CD4-positive, alpha-beta T cell treated with Interleukin-1 beta for 1 hour (primary cell): ENCODE measurements at places on chromosomes 5 and 9.
A peak's percentile ranks its signal among the peaks of the same experiment; 100 is the strongest.

DNA sequence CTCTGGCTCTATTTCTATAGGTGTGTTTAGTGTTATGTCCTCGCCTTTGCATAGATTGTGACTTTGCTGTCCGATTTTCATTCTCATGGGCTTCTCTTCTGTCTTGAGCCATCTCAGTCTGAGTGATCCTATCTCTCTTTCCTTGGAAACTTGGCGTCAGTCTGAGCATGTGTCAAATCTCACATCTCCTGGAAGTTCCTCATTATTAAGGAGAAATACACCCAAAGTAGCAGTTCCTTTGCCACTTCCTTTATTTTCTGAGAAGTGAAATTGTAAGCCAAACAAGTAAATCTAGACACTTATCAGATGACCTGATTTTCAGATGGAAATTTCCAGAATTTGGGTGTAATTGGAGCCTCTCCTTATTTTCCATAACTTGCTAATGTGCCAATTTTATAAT, 126.9 kb upstream of the ANKH start:
- DNase-seq: no peak

DNA sequence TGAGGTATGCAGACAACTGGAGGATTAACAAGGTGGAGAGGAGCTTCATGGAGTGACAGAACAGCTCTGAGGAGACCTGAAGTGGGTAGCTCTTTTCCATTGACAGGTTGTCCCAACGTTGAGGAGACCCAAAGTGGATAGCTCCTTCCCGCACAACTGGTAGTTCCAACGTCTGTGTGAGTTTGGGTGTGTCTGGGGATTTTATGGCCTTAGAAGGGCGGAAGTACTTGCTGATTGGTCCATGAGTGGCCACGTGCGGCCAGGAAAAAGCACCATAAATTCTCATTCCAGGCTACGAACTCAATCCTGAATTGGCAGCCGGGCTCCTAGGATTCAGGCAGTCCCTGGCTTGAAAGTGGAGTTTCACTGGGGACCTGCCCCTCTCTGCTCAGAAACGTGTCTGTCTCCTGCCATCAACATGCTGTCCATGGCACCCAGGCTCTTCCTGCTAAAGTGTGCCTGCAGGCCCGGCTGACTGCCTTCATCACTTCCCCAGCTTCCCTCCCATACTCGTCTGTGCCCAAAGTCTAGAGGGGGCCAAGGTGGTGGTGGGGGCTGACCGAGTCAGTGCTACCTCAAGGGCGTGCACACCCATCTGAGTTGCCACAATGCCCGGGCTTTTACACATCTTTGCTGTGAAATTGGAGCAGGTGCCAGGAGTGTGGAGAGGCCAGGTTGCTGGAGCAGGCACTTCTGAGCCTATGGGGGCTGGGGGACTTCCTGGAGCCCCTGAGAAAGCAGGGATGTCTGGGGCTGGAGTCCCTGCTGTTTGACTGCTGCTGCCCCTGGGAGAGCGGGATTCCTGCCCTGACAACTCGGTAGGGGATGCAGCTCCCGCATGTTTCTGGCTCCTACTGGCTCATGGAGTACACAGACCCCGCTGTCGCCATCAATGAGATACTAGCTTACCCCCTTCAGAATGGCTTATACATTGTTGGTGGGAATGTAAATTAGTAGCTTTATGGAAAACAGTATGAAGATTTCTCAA, 2034.6 kb upstream of the ACO1 start:
- DNase-seq: no peak

DNA sequence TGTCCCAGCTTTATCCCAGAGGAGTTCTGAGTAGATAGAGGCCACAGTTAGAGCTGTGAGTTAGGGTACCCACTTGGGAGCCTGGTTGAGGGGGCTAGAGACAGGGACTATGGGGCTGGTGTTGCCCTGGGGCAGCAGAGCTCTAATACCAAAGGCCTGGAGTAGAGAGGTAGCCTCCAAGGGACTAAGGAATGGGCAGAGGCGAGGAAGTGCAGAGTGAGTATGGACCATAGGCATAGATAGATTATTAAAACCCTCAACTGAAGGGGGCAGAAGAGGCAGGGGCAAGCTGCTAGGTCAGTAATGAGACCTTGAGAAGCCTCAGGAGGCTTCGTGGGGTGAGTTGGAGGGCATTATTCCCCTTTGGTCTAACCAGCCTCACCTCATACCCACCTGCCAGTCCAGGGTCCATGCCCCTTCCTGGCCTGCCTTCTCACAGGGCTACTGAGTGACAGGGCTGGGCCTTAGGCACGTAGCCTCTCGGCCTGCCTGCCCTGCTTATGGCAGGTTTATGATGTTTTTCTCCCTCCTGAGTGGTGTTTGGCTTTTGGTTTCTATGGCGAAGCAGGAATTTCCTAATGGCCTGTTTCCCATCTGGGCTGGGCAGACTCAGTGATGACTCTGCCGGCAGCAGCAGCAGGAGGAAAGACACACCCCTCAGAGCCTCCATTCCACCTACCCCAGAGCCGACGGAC, 8.0 kb downstream of the PDLIM4 start:
- no peak for DNase-seq

GRCh38 chr9:7088611-7089010, 330.8 kb downstream of the KDM4C start:
- DNase-seq: no peak

DNA sequence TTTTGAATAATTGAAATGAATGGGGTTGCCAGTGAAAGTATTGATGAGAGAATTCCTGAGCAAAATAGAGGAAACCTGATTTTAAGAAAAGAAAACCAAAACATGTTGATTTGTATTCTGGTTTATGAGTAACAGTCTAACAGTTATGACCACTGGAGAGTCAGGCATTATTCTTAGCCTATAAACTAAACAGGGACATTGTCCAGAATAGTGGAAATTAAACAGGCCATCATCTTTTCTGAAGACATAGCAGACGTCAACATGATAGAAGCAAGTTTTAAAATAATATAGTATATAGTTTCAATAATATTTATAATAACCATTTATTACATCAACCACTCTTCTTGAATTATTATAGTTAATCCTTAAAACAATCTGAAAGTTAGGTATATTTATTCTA, 178.3 kb upstream of the MPDZ start:
- DNase-seq: no peak

- no peak for DNase-seq
These were observed 32.4 kb downstream of the AHRR start for GRCh38 chr5:353612-354580.

DNA sequence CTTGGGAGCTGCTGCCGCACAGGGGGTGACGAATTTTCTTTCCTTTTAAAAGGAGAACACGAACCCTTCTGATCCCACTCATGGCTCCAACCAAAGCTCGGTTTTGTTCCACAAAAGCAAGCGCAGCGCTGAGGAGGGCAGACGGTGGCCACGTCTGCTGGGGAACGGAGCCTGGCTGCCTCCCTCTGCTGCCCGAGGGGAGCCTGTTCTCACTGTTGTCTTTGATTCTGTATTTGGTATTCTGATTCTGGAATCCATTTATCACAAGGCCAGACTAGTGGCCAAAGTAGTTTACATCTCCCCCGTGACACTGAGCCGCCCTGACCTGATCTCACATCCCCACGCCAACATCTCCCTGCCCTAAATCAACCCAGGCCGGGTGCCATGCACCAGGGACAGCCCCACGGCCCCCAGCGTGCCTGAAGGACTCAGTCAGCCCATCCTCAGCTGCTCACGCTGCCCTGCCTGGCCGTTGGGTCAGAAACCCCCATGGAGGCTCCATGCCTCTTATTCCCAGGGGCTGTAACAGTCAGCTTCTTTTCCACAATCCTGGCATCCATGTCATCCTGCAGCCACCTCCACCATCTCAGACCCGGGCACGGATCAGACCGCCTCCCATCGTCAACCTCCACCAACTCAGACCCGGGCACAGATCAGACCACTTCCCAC, 6.7 kb upstream of the NSMF start:
- no peak for DNase-seq

DNA sequence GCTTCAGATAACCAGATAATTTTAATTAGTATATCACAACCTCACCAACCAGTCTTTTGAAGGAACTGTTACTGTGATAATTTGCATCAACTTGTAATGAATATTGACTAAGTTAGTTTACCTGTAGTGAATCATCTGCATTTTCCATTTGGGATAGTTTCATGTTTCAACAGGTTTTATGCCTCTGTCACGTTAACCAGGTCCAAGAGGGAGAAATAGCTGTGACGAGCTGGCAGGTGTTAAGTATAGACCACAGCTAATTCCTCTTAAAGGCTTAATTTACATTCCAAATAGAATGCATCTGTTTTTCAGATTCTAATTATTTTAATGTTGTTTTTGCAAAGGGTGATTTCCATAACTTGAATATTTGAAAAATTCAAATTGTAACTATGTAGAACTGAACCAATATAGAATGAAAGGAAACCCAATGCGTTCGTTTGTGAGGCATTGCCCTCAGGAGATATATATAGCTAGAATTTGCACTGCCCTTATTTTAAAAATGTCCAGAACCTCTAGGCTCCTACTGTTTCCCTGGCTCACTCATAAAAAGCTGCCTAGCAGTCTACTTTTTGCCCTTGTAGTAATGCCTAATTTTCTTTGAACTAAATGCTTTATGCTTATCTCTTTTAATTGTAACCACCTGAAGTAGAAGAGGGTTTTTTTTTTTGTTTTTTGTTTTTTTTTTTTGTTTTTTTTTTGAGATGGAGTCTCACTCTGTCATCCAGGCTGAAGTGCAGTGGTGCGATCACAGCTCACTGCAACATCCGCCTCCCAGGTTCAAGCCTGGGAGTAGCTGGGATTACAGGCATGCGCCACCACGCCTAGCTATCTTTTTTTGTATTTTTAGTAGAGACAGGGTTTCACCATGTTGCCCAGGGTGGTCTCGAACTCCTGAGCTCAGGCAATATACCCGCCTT, 270.5 kb downstream of the SMARCA2 start:
- no peak for DNase-seq

DNA sequence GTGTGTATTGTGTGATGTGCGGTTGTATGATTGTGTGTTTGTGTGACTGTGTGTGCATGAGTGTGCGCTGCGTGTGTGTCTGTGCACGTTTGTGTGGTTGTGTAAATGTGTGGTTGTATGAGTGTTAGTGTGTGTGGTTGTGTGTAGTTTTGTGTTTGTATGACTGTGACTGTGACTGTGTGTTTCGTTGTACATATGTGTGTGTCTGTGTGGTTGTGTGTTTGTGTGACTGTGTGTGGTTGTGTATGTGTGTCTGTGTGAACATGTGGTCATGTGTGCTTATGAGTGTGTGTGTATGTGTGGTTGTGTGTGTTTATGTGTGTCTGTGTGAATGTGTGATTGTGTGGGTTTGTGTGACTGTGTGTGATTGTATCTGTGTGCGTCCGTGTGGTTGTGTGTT, 197.8 kb downstream of the TTLL11 start:
- no peak for DNase-seq

DNA sequence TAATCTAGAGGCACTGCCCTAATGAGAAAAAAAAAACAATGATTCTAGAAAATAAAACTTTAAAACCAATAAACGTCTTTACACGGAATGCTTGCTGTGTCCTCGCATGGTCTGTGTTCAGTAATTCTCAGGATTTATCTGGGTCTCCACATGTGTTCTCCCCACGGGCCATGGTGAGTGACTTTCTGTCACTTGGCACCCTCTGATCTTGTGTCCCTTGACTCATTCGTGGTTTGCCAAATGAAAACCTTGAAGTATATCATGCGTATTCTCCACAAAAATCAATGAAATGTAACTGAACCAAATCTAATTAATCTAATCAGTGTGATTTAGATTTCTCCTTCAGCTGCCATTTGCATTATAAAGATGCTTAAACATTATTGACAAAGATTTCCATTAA, 48.0 kb downstream of the UBE2QL1 start:
- no peak for DNase-seq

- DNase-seq: no peak
These were observed 35.2 kb downstream of the SARDH start for GRCh38 chr9:133702798-133703590.

DNA sequence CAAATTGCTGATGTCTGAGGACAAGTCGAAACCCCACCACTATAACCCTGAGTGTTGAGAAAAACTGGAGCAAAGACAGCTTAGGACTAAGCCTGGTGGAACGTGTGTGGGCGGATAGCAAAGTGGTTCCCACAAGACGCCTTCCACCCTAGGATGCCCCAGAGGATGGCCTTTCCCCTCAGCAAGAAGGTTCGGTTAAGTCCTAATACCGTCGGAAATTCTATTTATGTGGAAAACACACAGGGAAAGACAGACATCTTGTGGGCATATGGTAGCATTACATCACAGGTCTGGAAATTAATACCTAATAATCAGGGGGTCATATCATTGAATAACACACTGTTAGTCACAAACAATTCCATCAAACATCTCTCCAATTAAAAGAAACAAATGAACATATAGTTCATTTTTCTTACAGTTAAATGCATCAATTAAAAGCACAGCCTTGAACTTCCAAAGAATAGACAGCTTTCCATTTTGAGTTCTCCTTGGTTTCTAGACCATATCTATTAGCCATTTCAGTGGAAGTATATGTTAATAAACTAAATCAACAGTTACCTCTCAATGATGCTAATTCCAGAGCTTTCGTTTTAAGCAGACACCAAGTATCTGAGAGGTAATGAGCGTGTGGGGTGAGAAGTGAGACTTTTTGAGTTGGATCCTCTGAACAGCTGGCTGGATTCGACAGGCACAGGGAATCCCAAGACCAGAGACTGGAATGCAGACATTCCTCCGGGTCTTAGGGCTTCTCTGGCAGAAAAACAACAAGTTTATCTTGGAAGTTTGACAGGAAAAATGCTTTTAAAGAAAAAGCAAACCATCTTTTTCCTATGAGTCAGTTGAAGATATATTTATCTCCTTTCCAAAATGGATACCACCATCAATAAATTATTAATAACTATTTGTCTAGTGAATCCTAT, 2.9 kb upstream of the ICE1 start:
- DNase-seq: peak; percentile 20

DNA sequence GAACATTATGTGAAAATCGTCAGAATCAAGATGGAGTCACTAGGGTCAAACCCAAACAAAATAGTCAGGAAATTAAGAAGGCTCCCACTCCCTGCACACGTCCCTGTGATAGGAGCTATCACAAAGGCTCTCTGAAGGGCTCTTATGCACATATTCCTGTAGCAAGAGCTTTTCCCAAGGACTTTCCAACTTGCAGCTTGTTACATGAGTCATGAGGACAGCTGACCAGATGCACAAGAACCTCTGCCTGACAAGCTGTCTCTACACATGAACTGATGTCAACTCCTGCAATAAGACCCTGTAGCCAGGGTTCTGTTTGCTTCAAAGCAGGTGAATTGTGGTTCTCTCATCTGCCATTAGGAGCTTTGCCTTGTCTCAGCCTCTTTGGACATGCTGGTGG, 122.4 kb downstream of the OLFM1 start:
- DNase-seq: no peak

DNA sequence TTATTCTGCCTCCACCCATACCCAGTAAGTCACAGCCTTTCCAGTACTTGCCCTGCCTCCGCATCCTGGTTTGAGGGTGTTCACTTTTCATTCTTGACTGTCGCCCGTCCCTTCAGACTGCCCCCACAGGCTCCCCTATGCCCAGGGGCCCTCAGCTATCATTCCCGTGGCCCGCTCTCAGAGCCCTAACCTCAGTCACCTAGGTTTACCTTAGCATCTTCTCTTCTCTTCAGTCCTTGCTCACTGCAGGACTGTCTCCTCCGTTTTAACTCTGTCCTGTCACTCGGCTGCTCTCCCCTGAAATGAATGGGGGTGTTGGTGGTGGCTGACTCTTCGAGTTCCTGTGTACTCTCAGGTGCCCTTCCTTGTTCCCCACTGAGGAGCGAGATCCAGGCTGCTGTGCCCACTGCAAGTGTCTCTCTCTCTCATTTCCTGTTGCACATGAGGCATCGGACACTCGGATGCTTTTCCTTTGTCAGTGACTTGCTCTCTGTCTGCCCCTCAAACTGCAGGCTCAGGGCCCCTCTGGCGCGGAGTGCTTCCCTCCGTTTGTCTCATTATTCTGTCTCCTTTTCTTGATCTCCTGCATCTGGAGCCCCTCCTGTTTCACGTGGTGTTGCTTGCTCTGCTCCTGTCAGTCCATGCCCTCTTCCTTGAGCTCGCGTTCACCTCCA, 89.8 kb downstream of the CACNA1B start:
- no peak for DNase-seq
